NCI-H1105 (cell line): ENCODE measurements at places on chromosomes 1 and 21.
A peak's percentile ranks its signal among the peaks of the same experiment; 100 is the strongest.

GRCh38 chr1:3408751-3409266, 45.7 kb upstream of the ARHGEF16 start:
- no peak for DNase-seq

GRCh38 chr1:147611586-147611985, 58.7 kb downstream of the ACP6 start:
- no peak for DNase-seq

DNA sequence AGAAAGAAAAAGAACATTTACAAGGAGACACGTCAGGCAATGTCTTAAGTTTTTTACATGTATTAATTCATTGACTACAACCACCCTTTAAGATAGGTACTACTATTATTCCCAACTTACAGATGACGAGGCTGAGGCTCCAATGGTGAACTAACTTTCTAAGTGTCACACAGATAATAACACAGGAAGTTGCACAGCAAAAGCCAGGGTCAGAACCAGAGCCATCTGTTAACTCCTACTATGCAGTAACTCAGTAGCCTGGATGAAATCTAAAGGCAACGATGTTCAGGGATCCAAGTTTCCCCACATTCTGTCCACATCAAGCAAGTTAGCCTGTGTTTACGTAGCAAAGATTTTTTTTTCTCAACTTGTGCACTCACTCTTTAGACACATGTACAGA, 371.7 kb downstream of the PTPRC start:
- DNase-seq = no peak

DNA sequence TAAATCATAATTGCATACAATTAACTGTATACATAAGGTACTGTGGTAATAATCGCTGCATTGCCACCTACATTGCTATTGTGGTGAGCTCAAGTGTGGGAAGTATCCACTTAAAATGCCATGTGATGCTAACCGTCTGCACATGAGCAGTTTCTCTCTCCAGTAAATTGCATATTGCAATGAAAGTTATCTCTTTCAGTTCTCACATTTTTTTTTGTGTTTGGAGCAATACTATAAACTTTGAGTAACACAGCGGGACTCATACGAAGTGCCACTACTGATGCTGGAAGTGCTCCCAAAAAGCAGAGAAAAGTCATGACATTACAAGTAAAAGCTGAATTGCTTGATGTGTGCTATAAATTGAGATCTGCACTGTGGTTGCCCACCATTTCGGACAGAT, 38.5 kb downstream of the DISC1 start:
- DNase-seq = no peak

DNA sequence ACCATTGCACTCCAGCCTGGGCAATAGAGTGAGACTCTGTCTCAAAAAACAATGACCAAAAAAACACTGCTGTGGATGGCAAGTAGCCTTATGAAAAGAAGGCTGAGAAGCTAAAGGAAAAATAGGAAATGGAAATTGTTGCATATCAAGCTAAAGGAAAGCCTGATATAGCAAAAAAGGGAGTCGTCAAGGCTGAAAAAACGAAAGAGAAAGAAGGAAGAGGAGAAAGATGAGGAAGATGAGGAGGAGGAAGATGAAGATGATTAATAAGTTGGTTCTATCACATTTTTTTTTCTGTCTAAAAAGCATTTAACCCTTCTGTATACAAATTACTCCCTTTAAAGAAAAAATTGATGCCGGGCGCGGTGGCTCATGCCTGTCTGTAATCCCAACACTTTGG, 10.2 kb upstream of the PRDX1 start:
- DNase-seq = no peak

DNA sequence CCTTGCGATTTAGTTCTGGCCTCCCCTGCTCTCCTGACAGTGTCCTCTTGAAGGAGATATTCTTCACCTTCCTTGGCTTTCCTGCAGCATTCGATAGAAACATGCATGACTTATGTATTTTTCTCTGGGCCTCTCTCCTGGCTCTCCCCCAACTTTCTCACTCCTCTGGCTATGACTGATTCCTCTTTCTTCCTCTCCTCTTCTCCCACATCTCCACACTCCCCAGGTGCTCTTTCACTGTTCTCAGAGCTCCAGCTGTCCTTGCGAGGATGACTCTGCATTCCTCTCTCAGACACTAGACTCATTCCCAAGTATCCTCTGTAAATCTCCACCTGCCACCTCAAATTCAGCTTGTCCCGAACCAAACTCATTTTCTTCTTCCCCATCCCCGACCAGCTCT, 18.0 kb downstream of the LRRC42 start:
- DNase-seq = no peak

- DNase-seq = no peak
Observed at GRCh38 chr21:45539046-45539795, 3.0 kb downstream of the SLC19A1 start.

DNA sequence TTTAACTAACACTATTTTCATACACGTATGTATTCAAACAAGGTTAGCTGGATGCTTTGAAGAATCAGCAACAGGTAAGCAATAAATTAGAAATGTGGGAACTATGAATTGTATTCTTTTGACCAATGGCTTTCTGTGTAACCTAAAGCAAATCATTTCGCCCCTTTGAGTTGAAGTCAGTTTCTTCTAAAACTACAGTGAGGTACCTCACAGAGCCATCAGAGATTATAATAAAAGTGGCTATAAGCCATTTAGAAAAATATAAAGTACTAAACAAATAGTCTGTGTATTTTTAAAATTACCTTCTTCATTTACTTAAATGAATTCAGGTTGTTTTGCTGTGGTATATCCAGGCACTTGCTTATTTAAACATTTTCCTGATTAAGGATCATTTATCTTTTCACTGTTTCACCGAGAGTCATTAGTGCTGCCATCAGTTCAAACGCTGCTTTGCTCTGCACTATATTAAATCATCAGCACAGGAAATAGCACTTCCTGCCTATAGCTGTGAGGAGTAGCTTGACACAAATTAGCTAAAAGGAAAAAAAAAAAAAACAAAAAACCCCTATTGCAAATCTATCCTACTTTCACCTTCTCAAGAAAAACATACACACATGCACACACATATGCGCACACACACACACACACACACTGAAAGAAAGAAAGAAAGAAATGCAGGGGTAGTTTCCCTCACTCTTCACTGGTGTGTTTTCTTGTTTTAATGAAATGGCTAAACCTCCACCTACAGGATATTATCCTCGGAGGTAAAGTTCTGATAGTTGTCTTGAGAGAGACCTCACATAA, 39.8 kb upstream of the C1orf105 start:
- no peak for DNase-seq

DNA sequence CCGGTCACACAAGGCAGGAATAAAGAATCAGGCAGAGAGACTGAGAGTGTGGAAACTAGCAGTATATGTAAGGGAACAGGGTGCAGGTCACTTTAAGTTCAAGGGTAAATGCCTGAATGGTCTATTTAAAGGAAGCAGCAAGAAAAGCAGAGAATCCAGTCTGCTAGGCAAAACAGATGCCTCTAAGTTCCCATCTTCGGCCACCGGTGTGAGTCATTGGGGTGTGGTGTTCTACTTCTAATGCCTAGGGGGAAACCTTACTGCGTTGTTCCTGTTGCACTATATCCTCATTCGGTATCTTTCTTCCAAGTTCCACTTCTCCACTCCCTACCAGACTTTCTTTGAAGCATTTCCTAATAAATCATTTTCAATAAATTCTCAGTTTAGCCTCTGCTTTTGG, 259.9 kb downstream of the HHIPL2 start:
- DNase-seq = no peak

DNA sequence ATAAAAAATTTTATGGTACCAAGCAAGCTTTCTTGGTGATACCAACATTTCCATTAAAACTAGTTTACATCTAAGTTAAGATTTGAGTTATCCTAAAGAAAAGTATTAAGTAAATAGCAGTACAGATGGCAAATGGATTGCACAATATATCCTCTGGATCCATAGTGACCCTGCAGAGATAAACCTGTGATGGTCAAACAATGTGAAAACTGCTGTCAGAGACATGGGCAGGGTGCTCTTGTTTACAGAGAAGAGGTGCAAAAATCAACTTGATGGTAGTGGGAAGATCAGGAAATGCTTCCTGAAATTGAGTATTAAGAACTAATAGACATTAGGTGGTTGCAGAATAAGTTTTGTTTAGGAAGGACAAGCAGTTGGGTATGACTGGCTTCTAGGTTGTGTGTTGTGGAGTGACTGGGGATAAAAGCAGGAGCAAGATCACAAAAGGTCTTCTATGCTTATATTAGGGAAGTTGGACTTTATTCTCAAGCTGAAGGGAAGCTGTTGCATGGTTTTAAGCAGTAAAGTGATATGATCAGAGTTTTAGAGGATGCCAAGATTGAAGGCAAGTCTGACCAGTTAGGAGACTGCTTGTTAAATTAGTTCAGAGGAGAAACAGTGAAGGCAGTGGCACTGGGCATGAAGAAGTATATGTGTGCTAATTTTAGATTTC, 9.9 kb downstream of the TTC3 start:
- DNase-seq = no peak

- no peak for DNase-seq
Observed at GRCh38 chr1:41419584-41420295, 58.5 kb downstream of the FOXO6 start.

GRCh38 chr1:214420341-214420740, 131.1 kb downstream of the PTPN14 start:
- DNase-seq = peak; percentile 34

- DNase-seq = no peak
Observed at GRCh38 chr1:155522069-155522468, 40.5 kb downstream of the ASH1L start.

- no peak for DNase-seq
Observed at GRCh38 chr1:36938819-36939218, 95.5 kb downstream of the GRIK3 start.

GRCh38 chr1:210800301-210800700, 333.6 kb downstream of the KCNH1 start:
- peak; percentile 90 for DNase-seq

GRCh38 chr1:182598296-182598695, 5.9 kb downstream of the RGS16 start:
- no peak for DNase-seq

DNA sequence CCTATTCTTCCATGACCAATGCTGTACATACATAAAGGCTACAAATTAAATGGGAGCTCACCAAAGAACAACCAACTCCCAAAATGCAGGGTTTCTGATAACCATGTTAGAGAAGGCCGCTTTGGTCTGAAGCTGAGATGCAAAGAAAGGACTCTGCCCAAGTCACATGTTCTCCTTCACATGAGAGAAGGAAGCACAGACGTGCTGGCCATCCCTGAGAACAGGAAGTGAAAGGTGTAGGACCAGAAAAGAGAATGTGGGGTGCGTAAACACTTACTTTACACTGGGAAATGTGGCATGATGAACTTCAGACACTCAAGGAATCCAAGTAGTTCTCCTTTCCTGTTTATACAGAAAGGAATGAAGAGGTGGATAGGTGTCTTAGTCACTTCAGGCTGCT, 31.7 kb upstream of the TADA1 start:
- no peak for DNase-seq

- DNase-seq = no peak
Observed at GRCh38 chr1:210731193-210731592, 402.5 kb downstream of the HHAT start.

DNA sequence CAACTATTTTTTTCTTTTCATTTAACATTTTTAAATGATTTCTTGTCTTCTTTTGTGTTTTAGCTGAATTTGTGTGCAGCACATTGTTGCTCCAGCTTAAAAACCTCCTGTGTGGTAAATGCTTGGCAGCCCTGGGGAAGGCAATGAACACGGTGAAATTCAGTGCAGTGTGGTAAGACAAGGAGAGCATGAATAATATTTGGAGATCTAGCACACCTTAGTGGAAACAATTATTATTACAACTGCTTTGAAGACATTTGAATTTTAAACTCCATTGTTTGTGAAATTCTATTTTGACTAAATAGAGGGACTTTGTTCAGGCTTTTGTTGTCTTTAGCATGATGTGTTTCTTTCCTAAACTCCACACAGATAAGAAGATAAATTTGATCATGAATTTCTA, 242.6 kb upstream of the CXADR start:
- DNase-seq = peak; percentile 33

- DNase-seq = no peak
Observed at GRCh38 chr1:6198646-6199297, 623 bp downstream of the RPL22 start.

GRCh38 chr1:176601348-176601747, 138.4 kb downstream of the PAPPA2 start:
- DNase-seq = no peak

- DNase-seq = no peak
Observed at GRCh38 chr1:184813528-184814089, 59.0 kb upstream of the EDEM3 start.

- no peak for DNase-seq
Observed at GRCh38 chr1:117658676-117659075, 52.8 kb downstream of the TENT5C start.

DNA sequence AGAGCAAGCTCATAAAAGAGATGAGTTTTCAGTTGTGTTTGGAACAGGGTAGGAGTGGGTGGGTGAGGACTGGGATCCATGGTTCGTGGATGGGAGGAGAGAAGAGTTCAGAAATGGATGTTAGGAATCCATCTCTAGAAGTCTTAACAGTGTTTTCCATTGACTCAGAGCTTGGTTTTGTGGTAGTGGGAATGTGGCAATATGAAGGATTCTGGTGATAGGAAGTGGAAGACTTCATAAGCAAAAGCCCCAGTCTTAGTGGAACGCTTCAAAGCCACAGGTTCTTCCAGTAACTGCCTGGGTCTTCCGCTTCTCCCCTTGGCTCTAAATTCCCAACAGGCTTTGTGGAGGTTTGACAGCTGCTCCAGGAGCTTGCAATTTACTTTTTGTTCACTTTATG, 167.9 kb downstream of the KCNJ6 start:
- DNase-seq = no peak

DNA sequence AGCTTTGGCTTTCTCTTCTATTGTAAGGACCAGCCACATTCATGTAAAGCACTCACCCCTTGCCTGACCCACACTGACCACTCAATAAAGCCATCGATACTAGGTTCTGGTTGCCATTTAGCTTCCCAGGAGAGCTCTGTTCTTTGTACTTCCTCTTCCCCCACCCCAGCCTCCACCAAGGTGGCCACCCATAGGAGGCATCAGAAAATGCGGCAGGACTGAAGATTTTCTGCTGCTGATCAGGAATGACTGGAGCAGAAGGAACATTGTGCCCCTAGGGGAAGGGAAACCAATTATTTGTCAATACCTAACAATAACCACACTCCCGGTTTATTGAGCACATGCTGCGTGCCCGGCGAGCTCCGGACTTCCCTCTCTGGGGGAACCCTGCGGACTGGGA, 5.2 kb upstream of the SMIM12 start:
- DNase-seq = no peak

GRCh38 chr1:225928186-225929175, 4.4 kb upstream of the PYCR2 start:
- DNase-seq = no peak
